ENCODE measurements at places on chromosomes 12 and 14. TPM values are rescaled to one million over a fixed set of nuclear protein-coding genes. Genes with fewer than 3 reads are reported as not detected.

- no peak overlapping the region for H3K27ac ChIP-seq
- H3K36me3 ChIP-seq: no peaks in the 10 kb centered on the region
- peaks cover 43% of the 10 kb centered on the region for H3K27me3 ChIP-seq
- H3K4me3 ChIP-seq: no peak overlapping the region
- DNase-seq: no peak
- H3K4me1 ChIP-seq: no peaks in the 10 kb centered on the region
These were observed 6.8 kb downstream of the SIX6 start for GRCh38 chr14:60515511-60516289.

Gene LRRK2
- total RNA-seq: 0.31 TPM

DNA sequence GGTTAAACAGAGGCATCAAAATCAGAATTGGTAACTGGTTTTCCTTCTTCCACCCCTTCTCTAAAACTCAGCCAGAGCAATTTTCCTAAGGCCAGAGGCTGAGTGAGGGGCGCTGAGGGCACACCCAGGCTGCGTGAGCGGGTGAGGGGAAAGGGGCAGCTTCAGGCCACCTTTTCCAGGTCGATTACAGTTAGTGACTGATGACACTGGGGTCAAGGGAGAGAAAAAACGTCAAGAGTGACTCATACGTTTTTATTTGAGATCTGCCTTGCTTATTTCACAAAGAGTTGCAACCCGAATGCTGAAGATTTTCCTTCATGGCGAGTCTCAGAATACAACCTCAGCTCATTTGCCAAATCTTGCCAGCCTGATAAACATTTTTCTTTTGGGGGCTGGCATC lies 46.7 kb upstream of the EVL start:
- no peaks in the 10 kb centered on the region for H3K36me3 ChIP-seq
- no peaks in the 10 kb centered on the region for H3K27me3 ChIP-seq
- H3K27ac ChIP-seq: no peak overlapping the region
- H3K4me1 ChIP-seq: no peaks in the 10 kb centered on the region

DNA sequence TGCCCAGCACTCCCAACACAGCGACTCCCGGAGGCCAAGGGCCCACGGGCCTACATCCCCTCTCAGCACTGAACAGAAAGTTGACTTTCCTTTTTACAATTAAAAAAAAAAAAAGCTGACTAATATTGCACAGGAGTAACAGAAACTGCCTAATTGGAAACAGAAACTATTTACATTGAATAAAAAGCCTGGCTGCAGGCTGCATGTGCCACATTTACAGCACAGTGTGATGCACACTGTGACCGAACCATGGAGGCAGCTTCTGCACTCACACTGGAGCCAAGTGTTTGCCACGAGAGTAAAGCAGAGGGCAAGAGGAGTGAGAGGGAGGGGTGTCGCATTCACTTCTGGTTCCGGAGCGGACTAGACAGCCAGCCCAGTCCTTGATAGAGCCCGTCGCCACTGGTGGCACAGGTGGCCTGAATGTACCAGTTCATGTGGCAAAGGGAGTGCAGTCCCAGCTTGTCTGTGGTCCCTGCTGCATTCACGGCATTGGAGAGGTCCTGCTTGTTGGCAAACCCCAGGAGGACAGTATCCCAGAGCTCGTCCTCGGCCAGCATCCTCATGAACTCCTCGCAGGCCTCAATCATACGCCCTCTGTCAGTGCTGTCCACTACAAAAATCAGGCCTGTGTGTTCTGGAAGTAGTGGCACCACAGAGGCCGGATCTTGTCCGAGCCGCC lies 59.2 kb downstream of the SPPL3 start:
- H3K36me3 ChIP-seq: no peaks in the 10 kb centered on the region
- no peak overlapping the region for H3K4me3 ChIP-seq
- DNase-seq: no peak
- no peaks in the 10 kb centered on the region for H3K27me3 ChIP-seq
- no peak overlapping the region for H3K27ac ChIP-seq
- peaks cover 15% of the 10 kb centered on the region for H3K4me1 ChIP-seq
